Stimulated activated CD4-positive, alpha-beta T cell treated with anti-CD3 and anti-CD28 coated beads, TNF-alpha, amount 100 ng/mL, for 48 hours (primary cell): ENCODE measurements at places on chromosomes 6 and 20.
A peak's percentile ranks its signal among the peaks of the same experiment; 100 is the strongest.

DNA sequence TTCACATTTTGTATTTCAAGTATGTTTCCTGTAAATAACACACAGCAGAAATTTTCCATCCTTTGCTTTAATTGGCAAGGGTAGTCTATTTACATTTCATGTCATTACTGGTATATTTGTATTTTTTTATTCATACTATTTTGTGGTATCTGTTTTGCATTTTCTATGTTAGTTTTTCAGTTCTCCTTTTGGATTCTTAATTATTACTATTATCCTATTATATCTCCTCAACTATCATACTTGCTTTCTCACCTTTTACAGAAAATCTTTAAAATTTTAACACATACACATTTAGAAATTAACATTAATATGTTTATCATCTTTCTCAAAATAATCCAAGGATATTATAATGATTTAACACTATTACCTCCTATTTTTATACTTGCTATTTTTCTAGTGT, 918.3 kb upstream of the MAP3K7 start:
- DNase-seq, result no peak

DNA sequence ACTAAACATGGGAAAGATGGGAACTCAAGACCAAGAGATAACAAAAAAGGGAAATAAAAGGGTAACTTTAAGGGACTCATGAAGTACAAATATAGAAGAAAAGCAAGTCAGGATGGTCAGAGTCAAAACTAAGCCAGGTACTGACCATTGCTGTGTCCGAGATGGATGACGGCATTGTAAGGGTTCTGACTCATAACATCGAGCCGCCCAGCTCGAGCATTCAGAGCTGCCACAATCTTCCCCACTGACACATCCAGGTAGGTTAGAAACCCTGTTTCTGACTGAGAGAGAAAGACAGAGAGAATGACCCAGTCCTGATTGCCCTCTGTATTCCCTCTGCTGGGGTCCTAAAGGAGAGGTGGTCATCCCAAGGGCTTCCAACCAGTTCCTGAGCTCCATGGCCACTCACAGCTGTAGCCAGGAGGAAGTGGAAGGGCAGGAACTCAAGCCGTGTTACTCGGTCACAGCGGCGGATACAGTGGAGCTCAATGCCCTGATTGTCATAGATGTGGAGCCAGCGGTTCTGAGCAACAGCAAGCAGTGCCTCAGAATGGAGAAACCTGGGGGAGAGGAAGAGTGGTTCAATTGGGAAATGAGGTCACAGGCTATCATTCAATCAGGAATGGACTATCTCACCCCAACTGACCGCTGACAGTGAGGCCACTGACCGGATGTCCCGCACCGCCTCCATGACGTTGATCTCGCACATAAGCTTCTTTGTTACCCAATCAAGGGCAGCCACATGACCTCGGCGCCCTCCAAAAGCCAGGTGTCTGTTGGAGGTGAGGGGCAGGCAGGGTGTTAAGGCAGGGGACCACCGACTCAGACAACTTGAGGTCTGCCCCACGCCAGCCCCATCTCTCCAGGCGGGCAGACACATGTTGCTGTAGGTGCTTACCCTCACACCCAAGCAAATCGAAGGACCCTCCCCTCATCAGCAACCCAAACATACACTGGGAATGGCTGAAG, 1.8 kb downstream of the WDR46 start:
- no peak for DNase-seq

GRCh38 chr6:82702574-82702973, 339.0 kb downstream of the TPBG start:
- no peak for DNase-seq

GRCh38 chr6:14537030-14537429, 419.5 kb downstream of the CD83 start:
- no peak for DNase-seq

GRCh38 chr20:44024820-44025580, 110.3 kb downstream of the TOX2 start:
- DNase-seq, result no peak

DNA sequence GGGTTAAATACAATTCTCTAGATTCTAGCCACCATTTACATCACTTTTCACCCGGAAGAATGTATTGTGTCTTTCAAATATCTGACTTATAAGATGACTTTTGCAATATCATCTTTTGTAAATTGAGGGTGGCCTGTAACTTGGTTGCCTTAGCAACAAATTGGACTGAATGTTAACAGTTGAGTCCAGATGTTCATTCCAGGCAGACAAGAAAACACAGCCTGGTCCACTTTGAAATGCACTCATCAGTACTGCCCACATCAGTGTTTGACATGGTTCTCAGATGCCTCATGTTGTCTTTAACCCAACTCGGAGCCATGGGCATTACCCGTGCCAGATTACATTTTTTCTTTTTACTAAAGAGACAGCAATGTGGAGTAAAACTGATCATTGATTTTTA, 781.6 kb upstream of the CHD6 start:
- no peak for DNase-seq

DNA sequence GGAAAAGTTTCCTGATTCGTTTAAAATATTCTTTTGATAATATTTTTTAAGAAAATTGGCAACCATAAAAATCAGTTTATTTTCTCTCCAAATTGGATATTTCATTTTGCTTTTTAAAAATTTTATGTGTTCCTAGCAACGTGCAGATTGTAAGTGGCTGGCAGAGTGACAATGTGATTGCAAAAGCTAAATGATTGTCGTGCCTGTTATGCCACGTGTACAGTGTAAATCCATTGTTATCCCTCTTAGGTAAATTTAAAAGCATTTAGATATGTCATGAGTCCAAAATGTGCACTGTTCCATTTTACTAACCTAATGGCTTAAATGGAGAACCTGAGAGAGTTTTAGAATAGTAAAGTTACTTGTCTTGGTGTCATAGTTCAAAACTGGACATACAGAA, 94.4 kb upstream of the ADGRF4 start:
- DNase-seq, result no peak

- no peak for DNase-seq
Measured at GRCh38 chr20:63854069-63854765, 7.1 kb upstream of the ABHD16B start.

DNA sequence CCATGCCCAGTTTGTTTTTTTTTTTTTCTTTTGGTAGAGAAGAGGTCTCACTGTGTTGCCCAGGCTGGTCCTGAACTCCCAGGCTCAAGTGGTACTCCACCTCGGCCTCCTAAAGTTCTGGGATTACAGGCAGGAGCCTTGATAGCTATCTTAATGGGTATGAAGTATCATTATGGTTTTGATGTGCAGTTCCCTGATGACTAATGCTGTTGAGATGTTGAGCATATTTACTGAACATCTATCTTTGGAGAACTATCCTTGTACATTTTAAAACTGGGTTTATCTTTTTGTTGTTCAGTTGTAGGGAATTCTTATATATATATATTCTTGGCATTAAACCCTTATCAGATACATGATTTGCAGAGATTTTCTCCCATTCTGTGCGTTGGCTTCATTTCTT, 21.4 kb upstream of the MYL9 start:
- DNase-seq, result no peak

DNA sequence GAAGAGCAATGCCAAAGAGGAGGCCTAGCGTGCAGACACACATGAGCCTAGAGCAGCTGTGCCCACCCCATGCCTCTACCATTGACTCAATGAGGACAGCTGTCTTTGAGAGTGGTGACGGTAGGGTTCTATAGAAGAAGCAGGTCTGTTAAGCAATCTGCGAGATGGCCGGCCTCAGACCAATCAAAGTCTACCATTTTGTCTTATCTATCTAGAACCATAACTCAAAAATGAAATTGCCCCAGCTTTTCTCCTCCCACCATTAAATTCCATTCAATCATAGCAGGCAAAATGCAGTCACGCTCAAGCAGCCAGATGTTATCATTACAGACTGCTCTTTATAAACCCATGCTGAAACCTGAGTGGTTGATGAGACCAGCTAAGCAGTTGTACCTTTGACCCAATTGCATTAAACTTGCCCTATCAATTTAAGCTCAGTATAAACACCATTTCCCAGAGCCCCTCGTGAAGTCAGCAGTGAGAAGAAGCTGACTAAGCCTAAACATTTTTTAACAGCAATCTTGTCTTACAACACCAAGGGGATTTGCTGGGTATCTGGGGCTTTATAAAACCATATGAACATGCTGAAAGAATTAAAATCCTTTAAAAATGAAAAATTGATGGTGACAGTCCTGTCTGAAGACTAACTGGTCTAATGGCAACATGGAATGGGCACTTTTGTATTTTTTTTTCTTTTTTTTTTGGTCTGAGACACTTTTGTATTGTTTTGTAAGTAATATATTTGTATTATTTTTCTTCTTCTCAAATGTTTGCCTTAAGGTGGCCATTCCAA, 57.5 kb downstream of the FOXC1 start:
- no peak for DNase-seq

DNA sequence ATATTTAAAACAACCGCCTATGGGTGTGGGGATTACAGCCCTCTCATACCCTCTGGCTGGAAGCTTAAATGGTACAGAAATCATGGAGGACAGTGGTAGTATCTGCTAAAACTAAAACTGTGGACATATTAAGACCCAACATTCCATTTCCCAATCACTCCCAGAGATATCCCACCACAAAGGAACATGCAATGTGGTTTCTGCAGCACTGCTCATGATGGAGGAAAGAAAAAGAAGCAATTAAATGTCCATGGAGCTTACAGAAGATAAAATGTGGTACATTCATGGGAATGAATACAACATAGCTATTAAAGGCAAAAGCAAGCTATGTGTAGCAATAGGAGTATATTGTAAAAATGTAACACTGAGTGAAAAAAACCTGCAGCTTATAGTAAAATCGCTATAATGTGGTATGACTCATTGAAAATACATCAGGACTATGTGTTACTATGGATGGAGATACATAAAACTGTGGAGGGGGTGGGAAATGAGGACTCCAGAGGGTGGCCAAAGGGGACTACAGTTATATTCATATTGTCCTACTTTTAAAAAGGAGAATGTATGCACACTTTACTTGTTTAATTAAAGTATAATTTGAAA, 22.9 kb upstream of the NNAT start:
- no peak for DNase-seq

- DNase-seq, result no peak
Measured at GRCh38 chr6:150145427-150145826, 2.6 kb downstream of the PPP1R14C start.

- DNase-seq, result no peak
Measured at GRCh38 chr6:53710788-53711187, 45.2 kb upstream of the KLHL31 start.

- no peak for DNase-seq
Measured at GRCh38 chr6:161342039-161342438, 68.2 kb upstream of the AGPAT4 start.

- no peak for DNase-seq
Measured at GRCh38 chr20:24916412-24916811, 32.7 kb upstream of the CST7 start.

- DNase-seq, result no peak
Measured at GRCh38 chr6:26214803-26215584, 127.8 kb downstream of the HFE start.

DNA sequence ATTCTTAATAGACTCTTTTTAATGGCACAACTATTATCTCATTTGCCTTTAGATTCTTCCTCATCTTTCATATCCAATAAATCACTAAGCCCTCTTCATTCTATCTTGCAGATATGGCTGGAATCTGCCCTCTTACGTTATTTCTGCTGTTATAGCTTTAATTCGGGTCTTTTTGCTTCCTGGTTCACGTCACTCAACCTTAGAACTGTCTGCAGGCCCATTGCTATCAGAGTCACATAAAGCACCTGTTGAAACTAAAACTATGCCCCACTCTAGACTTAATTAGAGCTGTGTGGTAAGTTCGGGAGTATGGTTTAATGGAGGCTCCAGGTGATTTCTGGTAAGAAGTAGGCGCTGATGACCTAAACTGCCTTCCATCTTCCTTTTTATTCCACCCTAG, 988 bp downstream of the QRSL1 start:
- no peak for DNase-seq

GRCh38 chr6:136647363-136647852, 97.2 kb upstream of the MAP7 start:
- peak; percentile 14 for DNase-seq

GRCh38 chr20:44810391-44811149, at the start of gene RIMS4:
Gene RIMS4, minus strand, starts transcription at chr20:44810546. Its CDS starts 275 bp downstream, at chr20:44810271.
- no peak for DNase-seq

DNA sequence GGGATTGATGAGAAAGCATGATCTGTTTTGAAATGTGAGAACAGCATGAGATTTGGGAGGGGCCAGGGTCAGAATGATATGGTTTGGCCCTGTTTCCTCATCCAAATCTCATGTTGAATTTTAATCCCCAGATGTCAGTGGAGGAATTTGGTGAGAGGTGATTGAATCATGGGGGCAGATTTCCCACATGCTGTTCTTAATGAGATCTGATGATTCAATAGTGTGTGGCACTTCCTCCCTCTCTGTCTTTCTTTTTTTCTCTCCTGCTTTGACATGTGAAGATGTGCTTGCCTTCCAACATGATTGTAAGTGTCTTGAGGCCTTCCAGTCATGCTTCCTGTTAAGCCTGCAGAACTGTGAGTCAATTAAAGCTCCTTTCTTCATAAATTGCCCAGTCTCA, 1060.3 kb upstream of the CITED2 start:
- DNase-seq, result no peak

GRCh38 chr6:42101186-42101657, 41.2 kb downstream of the C6orf132 start:
- DNase-seq, result no peak

DNA sequence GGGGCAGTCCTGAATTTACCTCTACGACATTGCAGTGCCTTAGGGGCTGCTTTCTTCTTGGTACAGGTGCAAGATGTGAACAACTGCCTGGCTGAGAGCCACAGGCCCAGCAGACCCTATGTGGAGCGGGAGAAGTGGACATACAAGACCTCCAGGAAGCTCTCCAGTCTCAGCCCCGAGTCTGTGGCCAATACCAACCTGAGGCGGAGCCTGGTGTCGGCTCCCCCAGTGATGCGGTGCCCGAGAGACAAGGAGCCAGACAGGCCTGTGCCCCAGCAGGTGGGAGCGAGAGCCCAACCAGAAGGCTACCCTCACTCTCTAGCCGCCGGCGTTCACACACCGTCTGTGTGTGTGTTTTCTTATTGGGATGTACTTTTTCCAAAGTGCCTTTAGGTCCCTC, 59.6 kb downstream of the EFCAB8 start:
- DNase-seq, result no peak

GRCh38 chr6:160750276-160750689, 48.2 kb downstream of the PLG start:
- DNase-seq, result no peak

GRCh38 chr6:29653452-29654038, 3.3 kb upstream of the MOG start:
- DNase-seq, result peak; percentile 26

DNA sequence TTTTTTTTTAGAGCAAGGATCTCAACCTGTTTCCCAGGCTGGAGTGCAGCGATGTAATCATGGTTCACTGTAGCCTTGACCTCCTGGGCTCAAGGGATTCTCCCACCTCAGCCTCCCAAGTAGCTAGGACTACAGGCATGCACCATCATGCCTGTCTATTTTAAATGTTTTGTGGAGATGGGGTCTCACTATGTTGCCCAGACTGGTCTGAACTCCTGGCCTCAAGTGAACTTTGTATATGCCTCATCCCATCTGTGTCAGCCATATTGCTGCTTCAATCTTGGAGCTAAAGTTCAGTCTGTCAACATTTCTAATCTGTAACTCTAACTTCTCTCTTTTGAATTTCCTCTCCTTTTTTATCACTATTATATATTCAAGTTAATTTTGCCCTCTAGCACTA, 54.3 kb downstream of the CD164 start:
- no peak for DNase-seq

- DNase-seq, result no peak
Measured at GRCh38 chr6:35728683-35729678, 7.9 kb upstream of the ARMC12 start.

- DNase-seq, result no peak
Measured at GRCh38 chr6:107075951-107076381, 39.3 kb downstream of the BEND3 start.
